H9 (cell line): ENCODE measurements at places on chromosomes 11 and 22. TPM values are rescaled to one million over a fixed set of nuclear protein-coding genes. Genes with fewer than 3 reads are reported as not detected.

Gene LGR4
- 97.1 and 99.2 TPM in 2 replicates for total RNA-seq

Gene TBX10
- total RNA-seq: not detected in 2 replicates

Gene MYO7A
- total RNA-seq: 1.6 and 2.2 TPM in 2 replicates

Gene SPTBN2
- 80.4 and 84.8 TPM in 2 replicates for total RNA-seq

Gene NAP1L4
- total RNA-seq: 212 and 217 TPM in 2 replicates

Gene POU2AF1
- total RNA-seq: not detected in 2 replicates

Gene MPEG1
- total RNA-seq: not detected in 2 replicates

Gene OR6T1
- total RNA-seq: not detected in 2 replicates

Gene OOSP2
- not detected in 2 replicates for total RNA-seq

Gene HBB
- total RNA-seq: not detected in 2 replicates

Gene C11orf21
- not detected in 2 replicates for total RNA-seq

Gene SESN3
- total RNA-seq: 32.0 and 36.8 TPM in 2 replicates

Gene LRRC75B
- total RNA-seq: 16.4 and 18.1 TPM in 2 replicates

Gene CARD10
- 17.1 and 17.7 TPM in 2 replicates for total RNA-seq
